ENCODE measurements at places on chromosomes 5 and 9.
A peak's percentile ranks its signal among the peaks of the same experiment; 100 is the strongest.

DNA sequence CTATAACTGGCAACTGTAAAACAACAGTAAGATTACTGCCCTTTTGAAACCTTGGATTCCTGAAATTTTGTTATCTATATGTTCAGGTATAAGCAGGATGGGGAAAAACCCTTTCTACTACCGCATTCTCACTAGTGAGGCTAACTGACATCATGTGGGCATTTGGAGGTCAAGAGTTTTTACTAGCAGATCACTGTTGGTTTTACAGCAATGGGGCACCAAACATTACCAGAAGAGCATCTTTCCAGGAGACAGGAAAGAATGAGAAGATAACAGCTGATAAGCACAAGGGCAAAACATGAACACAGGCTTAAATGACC is 20.9 kb upstream of the TTC33 start:
- no peak for DNase-seq

DNA sequence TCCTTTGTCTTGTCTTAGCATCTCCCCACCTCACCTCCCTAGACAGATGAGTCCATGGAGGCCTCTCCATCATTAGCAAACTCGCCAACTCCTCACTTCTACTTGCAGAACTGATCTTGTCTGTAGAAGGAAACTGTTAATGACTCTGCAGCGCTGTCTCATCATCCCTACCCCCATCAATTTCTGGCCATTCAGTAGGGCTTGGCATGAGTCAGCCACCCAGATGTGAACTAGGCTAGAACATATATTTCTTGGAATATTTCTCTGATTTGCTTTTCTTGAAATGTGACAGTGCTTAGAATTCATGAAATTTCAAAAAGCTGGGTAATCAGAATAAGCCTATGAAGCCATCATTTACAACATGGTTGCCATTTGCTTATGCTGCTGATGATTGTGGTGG is 1125.0 kb upstream of the DMAC1 start:
- no peak for DNase-seq

- DNase-seq = peak; percentile 76
These were observed 8.3 kb upstream of the ENC1 start for GRCh38 chr5:74648835-74649293.

GRCh38 chr9:78397454-78397853 is 100.5 kb downstream of the PSAT1 start:
- no peak for DNase-seq

DNA sequence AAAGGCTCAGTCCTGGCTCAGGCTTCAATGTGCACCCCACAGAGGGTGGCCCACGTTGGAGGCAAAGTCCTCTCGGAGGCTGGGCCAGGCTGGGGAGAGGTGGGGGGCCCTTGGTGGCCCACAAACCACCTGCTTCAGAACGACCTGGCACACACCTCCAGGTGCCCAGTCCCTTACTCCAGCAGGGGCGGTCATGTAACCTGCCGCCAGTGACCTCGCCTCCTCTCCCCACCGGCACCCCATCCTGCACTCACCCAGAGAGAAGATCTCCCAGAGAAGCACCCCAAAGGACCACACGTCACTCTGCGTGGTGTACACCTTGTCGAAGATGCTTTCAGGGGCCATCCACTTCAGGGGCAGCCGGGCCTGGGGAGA is 22.5 kb upstream of the SCGB3A1 start:
- DNase-seq = no peak

DNA sequence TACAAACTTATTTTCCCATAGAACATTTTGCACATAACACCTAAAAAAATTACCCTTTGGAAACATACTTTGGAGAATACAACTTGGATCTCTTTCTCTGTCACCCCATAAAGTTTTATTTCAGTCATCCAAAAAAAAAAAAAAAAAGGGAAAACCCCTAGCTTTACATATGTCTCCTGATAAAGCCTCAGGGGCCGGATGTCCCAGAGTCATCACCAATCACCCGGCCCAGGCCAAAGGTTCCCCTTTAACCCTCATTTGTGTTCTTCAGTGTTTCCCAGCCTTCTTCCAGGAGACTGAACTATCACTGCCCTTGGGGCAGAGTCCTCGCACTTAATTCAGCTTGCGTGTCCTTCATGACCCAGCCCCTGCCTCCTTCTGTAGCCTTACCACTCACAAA is 28.8 kb downstream of the ANXA6 start:
- peak; percentile 19 for DNase-seq

DNA sequence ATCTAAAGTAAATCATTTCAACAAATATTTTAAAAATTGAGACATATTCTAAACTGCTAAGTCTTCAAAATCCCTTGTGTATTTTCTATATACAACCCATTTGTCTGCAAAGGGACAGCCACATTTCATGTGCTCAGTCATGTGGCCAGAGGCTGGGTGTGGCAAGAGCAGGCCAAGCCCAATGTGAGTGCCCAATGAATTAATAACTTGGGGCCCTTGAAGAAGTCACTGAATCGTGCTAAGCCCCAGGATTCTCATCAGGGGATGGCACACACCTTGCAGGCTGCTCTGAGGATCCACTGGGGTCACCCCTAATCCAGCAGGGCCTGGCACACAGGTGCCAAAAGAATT is 78.2 kb upstream of the SMIM23 start:
- DNase-seq = no peak

- DNase-seq = no peak
These were observed 248.0 kb upstream of the KLF4 start for GRCh38 chr9:107737610-107737986.

- DNase-seq = no peak
These were observed 127.2 kb upstream of the FAM120A start for GRCh38 chr9:93324191-93324834.

GRCh38 chr9:72592502-72593403 is 71.3 kb downstream of the TMC1 start:
- no peak for DNase-seq

GRCh38 chr5:139774980-139775661 is 20.5 kb upstream of the PSD2 start:
- DNase-seq = peak; percentile 64

DNA sequence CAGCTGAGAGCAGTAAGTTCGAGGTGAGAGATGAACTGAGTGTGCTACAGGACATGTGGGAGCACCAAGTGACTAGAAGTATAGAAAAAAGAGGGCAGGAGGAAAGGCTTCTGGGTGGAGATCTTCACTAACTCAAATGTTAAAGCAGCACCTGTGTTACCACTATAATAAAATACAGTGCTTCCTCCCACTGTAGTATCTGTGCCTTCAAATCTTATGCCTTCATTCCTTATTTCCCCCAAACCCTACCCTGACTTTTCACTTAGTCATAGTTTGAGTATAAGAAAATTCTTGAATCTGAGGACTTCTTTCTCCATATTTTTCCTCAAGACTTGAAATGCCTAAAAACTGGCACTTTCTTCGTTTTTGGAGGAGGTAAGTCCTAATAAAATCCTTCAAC is 61.8 kb downstream of the ALDH1A1 start:
- DNase-seq = no peak

DNA sequence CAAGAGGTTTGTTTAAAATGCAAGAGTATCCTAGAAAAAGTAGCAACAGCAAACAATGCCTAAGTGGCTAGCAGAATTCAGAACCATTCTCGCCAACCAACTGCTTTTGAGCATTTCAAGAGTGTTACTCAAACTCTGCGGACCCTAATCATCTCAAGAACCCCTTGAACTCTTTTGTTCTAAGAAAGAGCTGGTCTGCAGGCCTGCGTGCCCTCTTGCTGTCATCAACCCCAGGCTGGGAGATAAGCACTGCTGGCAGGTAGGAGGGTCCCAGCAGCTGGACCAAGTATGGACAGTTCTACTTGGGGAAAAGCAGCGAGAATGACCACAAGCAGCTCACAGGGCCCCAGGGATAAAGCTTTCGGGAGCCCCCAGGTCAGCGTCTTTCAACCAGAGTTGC is 38.3 kb downstream of the MYO10 start:
- no peak for DNase-seq

DNA sequence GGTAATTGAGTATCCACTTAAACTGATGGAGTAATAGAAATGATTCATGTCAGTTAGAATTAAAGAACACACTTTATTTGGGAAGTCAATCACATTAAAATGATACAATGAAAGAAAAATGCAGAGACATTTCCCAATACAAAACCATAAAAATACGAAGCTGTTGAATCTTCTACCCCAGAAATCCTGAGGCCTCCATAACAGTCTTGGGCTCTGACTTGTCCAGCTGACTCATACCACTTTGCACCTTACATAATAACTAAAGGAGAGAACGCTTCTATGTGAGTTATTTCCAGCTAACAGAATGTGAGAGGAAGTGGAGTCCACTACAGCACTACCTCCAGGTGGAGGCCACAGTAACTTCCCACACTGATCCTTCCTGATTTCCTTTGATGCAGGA is 305.0 kb downstream of the MRPS30 start:
- DNase-seq = no peak
